T-helper 2 cell (primary cell): ENCODE measurements at places on chromosomes 5 and 9.

DNA sequence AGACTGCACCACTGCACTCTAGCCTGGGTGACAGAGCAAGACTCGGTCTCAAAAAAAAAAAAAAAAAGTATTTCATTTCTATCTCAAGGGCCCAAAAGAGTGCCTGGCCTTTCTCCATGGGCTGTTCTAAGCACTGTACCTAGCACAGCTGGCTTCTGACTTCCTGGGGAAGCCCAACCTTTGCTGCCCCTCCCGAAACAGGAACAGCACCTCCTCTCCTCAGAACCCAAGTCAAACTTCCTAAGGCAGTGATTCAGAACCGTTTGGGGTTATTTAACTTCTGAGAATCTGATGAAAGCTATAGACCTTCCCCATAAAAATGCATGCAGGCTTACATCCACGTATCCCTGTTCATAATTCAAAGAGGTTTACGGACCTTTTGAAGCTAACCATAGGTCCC is 57.8 kb downstream of the NRG2 start:
- no peak for DNase-seq

GRCh38 chr5:149337736-149338135 is 7.6 kb upstream of the GRPEL2 start:
- no peak for DNase-seq

GRCh38 chr5:151233616-151234085 is 9.8 kb upstream of the CCDC69 start:
- DNase-seq = no peak

- no peak for DNase-seq
These were observed 158.3 kb upstream of the MAP3K1 start for GRCh38 chr5:56656846-56657726.

DNA sequence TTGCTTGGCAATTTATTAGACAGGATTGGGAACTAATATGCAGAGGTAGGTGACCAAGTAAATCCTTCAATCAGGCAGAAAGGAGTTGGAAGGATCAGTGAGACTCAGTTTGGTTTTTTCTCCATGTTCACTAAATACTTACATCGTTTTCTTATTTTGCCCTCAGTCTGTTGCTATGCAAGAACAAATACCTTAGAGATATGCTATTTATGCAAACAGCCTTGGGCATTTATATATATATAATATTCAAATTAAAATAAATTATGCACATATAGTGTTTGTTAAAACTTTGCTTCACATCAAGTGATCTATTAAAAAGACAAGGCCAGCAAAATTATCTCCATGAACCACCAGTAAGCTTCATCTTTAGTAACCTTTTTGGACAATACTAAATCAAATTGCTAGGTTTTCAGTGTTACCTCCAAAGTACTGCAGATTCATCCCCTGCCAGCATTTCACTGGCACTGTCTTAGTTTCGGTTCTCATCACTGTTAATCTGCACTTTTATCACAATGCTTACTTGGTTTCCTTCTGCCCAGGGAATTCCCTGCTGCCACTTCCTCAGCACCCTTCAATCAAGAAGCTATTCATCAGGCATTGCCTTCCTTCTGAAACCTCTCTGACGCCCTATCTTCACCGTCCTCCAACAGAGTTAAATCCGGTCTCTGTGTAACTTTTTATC is 26.0 kb upstream of the LIFR start:
- no peak for DNase-seq

DNA sequence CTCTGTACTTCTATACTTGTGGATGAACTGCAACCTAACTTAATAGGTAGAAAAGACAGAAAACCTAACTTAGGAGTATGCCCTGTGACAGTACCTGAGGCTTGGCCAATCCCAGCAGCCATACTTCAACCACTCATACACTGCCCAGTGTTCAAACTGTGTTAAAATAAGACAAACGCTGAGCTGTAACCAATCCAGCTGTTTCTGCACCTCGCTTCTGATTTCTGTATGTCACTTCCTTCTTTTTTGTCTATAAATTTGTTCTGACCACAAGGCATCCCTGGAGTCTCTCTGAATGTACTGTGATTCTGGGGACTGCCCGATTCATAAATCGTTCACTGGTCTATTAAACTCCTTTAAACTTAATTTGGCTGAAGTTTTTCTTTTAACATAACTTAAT is 41.4 kb downstream of the AUH start:
- no peak for DNase-seq

- no peak for DNase-seq
These were observed 81.3 kb downstream of the ADAMTSL1 start for GRCh38 chr9:18555105-18555883.

- DNase-seq = no peak
These were observed 3.4 kb downstream of the RPL37 start for GRCh38 chr5:40831346-40832210.

DNA sequence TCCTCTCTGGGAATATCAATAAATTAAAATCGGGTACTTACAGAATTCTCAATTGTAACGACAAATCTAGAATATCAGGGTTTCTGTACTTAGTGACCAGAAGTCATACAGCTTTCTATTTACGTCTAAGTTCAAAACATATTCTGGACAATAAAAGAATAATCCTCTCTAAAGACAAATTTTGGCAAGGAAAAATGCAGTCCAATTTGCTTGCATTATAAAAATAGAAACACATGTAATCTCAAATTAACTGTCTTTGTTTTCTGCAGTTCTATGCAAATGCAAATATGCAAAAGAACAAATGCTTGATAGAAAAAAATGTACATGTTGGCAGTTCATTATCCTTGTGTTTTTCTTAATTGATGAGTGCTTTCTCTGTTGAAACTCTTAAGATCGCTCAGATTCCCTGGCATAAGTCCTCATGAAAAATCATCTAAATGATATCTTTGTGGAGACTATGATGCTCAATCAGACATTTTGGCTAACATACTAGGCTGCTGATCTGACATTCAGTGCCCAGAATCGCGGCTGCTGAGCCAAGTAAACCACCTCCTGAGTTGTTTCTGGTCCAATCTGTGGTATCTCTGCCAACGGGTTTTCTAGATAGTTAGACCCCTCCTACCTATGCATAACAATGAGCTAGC is 990.1 kb upstream of the C9orf72 start:
- DNase-seq = no peak

DNA sequence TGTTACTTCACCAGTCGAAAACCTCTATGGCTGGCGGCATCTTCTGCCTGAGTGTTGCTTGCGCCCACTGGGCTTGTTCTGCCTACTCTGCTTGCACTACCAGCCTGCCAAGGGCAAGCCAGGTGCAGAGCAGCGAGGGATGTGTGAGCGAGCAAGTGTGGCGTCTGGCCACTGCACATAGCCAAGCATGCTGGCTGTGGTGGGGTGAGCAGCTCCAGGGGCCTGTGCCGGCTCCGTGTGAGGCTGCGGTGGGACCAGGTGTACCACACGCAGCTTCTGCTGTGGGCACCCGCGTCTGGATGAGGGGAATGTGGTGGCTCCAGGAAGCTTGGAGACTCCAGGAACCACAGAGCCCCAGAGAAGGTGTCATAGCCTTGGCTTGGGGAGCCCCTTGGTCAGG is 51.4 kb downstream of the GTF3C4 start:
- DNase-seq = no peak

DNA sequence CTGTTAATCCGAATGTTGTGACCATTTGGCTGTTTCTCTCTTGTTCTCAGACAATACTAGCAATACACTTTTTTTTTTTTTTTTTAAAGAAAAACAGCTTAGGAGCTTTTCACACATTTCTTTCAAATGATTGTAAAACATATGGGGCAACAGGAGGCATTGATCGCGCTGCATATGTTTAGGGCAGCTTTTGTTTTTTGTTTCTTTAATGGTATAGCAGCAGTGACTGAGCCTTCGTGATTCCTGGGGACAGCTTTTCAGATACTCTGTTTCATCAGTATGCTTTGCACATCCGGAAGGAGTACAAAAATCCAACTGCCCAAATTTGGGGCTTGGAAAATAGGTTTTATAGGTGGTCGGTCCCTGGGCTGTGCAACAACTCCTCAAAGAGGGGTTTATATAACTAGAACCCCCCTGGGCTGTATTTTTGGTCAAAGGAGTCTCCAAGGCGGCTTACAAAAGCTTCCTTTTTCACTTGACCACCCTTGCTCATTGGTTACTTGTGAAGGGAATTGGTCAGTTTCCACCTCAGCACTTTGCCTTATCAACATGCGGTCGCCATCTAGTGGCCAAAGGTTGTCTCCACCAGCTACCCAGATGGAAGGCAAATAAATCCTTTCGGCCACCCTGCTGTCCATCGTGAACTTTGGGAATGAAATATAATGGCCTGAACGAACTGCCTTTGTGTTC is 91.8 kb downstream of the PDE6A start:
- peak; percentile 31 for DNase-seq

DNA sequence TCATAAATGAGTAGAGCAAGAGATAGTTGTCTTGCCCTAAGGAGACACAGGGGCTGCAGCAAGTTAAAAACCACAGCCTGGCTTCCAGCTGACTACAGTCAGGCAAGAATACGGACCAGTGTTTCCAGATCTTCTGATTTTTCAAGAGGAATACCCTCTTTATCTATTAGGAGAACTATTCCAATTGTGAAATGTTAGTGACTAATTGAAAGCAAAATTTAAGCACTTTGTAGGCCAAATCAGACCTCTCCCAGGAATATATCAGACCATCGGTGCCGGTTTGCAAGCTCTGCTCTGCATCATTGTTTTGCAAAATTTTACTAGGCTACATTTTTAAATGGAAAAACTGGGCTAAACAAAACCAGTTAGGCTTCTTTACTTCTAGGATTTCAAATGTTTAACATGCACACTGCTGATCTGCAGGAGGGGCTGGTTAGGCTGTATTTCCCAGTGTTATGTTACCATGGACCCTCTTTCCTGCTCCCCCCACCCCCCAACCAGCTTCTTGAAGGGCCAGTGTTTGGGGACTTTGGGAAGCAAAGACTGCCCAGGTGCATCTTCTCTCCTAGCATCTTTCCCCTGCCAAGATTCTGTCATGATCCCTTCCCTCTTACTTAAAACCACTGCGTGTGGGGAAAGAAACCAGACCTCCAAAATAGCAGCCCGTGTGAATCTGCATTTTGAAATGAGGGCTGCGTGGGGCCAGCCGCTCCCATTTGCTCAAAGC is 1.1 kb upstream of the ARSI start:
- DNase-seq = no peak

DNA sequence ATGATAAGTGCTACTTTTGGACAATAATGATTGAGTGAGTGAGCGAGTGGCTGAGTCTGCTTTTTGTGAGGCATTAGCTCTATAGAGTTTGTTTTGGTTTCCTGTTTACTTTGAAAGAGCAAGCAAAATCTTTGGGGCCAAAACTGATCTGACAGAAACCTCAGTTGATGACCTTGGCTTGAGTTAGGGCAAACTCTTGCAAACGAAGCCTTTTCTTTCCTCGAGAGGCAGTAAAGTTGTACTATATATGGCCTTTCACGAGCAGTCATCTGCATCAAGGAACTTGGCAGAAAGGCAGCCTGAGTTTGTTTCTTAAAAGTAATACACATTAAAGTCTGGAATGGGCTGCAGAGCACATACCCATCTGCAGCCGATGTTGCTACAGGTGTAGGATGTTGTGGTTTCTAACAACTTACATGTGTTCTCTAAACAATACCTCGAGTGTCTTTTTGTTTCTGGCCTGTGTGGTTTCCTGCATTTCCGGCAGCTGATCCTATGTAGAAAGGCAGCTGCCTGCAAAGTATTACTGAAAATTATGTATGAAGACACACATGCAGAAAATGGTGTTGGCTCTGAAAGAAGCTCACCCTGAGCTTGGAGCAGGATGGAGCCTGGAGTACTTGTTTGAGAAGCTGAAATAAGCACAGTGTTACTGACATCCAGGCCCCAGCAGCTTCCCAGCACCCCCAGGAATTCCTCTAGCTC is 60.8 kb downstream of the FOXD1 start:
- DNase-seq = peak; percentile 73

GRCh38 chr5:119402081-119402480 is 46.3 kb downstream of the TNFAIP8 start:
- no peak for DNase-seq
